IPS-NIHi11 (cell line): ENCODE measurements at places on chromosomes 7 and 10.

GRCh38 chr10:55519264-55519663 is 718.2 kb upstream of the PCDH15 start:
- peak; percentile 3 for DNase-seq

- no peak for DNase-seq
These were observed 246.8 kb downstream of the CELF2 start for GRCh38 chr10:11264296-11265048.

- DNase-seq, result no peak
These were observed 8.9 kb downstream of the HIP1 start for GRCh38 chr7:75729851-75730274.

GRCh38 chr7:116071629-116072028 is 41.1 kb upstream of the TFEC start:
- DNase-seq, result no peak

DNA sequence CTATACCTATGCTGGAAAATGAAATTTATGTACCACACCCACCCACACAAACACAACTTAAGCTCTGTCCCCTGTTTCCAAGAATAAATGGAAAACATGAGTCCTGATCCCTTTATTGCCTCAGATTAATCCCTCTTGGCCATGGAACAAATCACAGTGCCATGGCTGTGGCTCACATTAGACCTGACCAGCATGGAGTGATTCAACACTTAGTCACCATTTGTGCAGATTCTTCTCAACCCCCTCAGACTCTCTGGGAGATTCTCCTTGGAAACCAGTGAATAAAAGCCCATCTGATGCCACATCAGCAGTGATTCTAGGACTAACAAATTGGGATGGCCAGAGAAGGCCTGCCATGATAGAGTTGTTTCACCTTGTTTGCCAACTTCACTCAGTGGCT is 204.4 kb upstream of the TMEM72 start:
- no peak for DNase-seq
